Spinal cord (tissue), 10 donors: ENCODE measurements at places on chromosomes 2 and 18. TPM values are rescaled to one million over a fixed set of nuclear protein-coding genes. Genes with fewer than 3 reads are reported as not detected.

DNA sequence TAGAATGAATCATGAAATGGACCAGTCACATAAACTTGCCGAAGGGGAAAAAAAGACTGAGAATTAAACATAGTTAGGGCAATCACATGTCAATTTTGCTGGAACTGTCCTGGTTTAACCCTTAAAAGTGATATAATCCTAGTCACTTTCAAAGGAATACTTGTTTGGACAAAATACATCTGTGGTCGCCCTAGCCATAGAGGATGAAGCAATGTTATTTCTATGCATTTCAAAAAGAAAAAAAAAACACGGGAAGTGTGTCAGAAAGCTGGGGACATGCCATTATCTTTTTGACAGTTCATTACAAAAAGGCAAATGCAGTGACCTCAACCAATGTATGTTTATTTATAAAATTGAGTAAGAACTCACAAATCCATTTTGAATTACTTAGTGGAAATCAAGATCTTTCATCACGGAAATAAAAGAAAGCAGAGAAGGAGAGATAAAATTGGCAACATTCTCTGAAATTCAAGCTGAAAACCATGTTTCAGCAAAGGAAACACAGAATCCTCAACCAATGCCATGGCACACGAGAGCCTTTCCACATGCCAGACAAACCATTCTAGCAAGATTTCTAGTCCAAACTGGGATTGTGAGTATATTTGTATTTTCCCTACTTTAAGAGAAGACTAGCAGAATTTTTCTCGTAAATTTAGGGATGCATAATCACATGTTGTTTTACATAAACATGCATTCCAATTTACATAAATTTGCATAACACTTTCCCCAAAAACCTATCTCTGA, 854.3 kb upstream of the ACVR2A start:
- DNase-seq, result no peak

- no peak for DNase-seq
Measured at GRCh38 chr2:15115776-15116175, 445.4 kb downstream of the NBAS start.

GRCh38 chr2:110101280-110101844, 14.3 kb downstream of the MALL start:
- DNase-seq, result peak; percentile 60

DNA sequence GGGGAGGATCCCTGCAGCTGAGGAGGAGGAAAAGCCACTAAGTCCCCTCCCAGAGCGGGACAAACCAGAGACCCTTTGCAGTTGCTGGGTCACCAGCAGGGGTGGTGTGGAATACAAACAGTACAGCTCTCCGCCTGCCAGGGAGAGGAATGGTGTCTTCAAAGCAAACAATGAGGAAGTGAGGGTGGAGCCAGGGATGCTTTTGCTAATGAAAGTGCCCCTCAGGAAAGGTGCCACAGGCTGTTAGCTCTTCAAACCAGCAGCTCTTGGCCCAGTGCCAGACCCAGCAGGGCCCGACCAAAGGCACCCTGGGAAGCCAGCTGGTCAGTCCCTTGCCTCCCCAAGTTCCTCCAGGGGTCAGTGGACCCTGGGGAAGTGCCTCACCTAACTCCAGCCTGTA, 102.8 kb downstream of the HIBCH start:
- DNase-seq, result peak; percentile 44

DNA sequence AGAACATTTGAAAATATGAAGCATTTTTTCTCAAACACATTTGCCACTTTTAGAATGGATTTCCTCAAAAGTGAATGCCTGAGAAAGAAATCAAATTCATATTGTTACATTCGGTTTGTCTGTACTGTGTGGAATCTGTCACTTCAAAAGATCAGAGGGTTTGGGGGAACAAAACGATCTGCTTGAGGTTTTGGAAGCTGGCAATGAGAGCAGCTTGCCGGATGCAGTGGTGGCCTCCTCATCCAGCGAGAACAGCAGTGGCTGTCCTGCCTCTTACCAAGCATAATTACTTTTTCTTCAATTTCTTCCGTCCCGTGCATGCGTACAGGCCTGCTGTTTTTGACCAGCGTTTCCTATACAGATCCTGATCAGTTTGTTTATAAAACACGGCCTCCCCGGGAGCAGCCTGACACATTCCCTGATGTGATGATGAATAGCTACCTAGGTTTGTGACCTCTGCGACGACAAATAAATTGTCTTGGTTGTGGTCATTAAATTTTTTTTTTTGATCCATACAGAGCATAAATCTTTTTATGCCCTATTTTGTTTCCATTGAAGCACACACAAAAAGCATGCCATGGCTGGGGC, 45.2 kb downstream of the ITGA6 start:
- no peak for DNase-seq

- no peak for DNase-seq
Measured at GRCh38 chr2:118059919-118060478, 28.3 kb upstream of the INSIG2 start.

DNA sequence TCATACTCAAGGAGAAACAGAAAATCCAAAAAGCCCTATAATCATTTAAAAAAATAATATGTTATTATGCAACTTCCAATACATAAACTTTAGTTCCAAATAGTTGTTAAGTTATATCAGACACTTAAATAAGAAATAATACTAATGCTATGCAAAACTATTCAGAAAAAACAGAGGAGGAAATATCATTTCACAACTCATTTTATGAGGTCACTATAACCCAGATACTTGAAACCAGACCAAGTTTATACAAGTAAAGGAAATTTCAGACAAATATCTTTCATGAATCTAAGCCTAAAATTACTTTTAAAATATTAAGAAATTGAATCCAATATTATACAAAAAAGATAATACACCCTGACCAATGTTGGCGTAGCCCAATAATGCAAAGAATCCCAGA, 260.8 kb downstream of the CD226 start:
- no peak for DNase-seq

DNA sequence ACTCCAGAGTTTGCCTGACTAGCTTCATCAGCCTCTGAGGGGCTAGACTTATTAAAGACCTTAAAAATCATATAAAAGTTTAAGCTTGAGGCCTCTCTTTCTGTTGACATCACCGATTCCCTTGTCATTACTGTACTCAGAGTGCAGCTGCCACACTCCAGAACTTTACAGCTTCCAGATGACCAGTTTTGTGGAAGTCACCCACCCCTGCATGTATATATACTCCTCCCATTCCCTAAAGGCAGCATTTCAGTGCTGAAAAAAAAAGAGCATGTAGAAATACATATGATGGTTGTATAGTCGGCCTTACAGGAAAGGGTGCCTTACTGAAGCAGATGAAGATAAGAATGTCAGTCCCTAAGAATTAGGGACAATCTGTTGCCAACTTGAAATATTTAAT, 117.3 kb downstream of the FEZ2 start:
- DNase-seq, result no peak

DNA sequence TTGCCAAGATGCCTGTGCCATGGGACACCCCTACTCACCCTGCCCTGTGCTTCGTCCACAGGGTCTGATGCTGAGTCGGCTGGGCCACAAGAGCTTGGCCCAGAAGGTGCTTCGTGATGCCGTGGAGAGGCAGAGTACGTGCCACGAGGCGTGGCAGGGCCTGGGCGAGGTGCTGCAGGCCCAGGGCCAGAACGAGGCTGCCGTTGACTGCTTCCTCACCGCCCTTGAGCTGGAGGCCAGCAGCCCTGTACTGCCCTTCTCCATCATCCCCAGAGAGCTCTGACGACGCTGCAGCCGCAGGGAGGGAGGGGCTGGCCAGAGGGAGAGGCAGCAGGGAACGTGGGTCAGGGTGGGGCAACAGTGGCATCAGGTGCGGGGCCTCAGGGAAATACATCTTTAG, 81.5 kb downstream of the STPG4 start:
- DNase-seq, result no peak

- DNase-seq, result no peak
Measured at GRCh38 chr2:231190531-231191197, 7.8 kb upstream of the ARMC9 start.

GRCh38 chr18:70036771-70037347, 89.2 kb upstream of the CD226 start:
- no peak for DNase-seq

DNA sequence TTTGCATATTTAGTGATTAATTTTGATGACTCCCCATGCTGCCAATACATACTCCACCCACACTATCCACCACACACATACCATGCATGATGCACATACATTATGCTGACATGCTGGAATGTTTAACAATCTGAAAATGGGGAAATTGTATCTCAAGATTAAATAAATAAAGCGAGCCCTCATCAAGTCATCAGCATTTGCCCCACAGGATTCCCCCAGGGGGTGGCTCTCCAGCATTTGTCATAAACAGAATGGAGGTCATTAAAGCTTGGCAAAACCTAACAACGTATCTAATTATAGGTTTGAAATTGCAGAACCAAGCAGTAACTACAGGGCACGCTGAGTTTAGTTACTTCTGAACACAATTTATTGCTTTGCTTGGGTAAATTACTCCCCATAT, 141.2 kb upstream of the TACR1 start:
- DNase-seq, result peak; percentile 55

GRCh38 chr2:232457121-232458011, 1.4 kb downstream of the ALPI start:
- no peak for DNase-seq

- no peak for DNase-seq
Measured at GRCh38 chr18:51350081-51350480, 152.6 kb upstream of the MEX3C start.

GRCh38 chr2:38505779-38506178, 96.9 kb downstream of the HNRNPLL start:
- no peak for DNase-seq

GRCh38 chr2:237214030-237214675, 128.5 kb downstream of the COPS8 start:
- DNase-seq, result no peak

- DNase-seq, result no peak
Measured at GRCh38 chr2:213627835-213628460, 343.7 kb downstream of the SPAG16 start.

DNA sequence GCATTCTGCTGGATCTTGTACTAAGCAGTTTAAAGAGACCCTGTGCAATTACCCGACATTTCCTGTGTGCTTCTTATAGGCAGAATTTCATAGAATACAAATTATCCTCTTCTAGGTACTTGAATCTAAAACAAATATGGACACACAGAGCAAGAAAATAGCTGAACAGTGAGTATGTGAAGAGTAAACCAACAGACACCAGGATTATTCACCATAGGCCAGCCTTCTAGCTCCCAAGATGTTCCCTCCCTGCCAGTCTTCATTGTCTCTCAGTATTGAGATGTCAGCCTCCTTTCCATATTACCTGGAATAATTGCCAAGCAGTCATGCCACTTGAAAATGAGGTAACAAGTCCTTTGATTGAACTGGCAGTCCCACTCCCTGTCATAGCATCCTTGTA, 187.1 kb downstream of the PTPRM start:
- no peak for DNase-seq

GRCh38 chr2:203804070-203804469, 63.5 kb upstream of the CTLA4 start:
- DNase-seq, result no peak

DNA sequence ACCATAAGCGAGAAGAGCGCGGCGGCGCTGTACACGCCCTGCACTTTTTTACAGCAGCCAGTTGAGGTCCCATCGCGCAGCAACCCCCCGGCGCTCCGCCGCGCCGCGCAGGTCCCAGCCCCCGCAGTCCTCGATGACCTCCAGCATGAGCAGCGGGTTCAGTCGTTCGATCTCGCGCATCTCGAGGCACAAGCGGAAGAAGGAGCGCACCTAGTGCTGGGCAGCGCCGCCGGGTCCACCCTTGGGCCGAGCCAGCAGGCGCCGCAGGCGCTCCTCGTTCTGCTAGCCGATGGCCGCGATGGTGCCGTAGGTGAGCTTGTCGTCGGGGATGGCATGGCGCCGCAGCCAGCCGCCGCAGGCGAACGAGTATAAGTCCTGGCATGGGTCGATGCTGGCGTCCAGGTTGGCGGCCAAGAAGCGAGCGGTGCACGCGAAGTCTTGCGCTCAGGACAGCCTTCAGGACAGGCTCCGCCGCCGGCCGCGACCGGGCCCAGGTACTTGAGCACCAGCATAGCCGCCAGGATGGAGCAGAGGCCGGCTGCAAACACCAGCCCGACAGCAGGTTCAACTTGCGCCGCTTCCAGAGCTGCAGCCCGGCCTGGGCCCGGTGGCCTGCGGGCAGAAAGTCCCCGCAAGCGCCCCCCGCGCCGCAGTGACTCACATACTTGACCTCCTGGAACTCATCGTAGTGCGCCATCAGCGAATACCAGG, 8.3 kb downstream of the ALPP start:
- no peak for DNase-seq

DNA sequence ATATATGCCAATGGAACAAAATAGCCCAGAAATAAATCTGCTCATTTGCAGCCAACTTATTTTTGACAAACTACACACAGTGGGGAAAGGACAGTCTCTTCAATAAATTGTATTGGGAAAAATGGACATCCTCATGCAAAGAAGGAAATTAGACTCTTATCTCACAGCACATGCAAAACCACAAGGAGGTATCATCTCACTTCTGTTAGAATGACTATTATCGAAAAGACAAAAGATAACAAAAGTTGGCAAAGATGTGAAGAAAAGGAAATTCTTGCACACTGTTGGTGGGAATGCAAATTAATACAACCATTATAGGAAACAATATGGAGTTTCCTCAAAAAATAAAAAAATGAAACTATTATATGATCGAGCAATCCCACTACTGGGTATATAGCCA, 16.3 kb upstream of the WDR75 start:
- DNase-seq, result no peak

GRCh38 chr18:2927745-2928144, 80.9 kb downstream of the EMILIN2 start:
- no peak for DNase-seq

- no peak for DNase-seq
Measured at GRCh38 chr2:37776487-37776886, 105.0 kb upstream of the CDC42EP3 start.

DNA sequence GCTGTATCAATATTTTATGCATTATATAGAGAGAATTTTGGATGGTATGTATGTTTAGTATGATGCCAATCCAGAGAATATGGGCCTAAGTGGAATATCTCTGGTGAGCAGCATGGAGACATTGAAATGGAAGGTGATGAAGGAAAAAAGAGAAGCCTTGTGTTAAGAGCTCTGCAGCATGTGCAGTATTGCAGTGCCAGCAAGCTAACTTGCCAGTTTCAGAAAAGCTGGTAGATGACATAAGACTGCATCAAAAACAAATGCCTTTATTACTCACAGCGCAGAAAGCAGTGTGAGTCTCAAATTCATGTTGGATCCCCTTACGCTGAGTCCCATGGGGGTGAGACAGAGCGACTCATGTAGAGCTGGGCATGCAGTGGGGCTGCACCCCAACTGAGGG, 280.2 kb downstream of the CTNNA2 start:
- DNase-seq, result no peak

The ZFAND2B gene
- total RNA-seq, result 40.5 TPM

The SESTD1 gene
- 72.6 TPM for total RNA-seq

The RAB17 gene
- 1.1 TPM for total RNA-seq

The DARS1 gene
- total RNA-seq, result 75.6 TPM

The ODC1 gene
- total RNA-seq, result 101 TPM

The FMNL2 gene
- 150 TPM for total RNA-seq

The CRYBA2 gene
- total RNA-seq, result not detected

The ASB18 gene
- total RNA-seq, result 0.39 TPM

The SPP2 gene
- 0.22 TPM for total RNA-seq

The RNU2-63P gene
- 30.7 TPM for total RNA-seq

The PROKR1 gene
- total RNA-seq, result 2.2 TPM

The ATOH8 gene
- total RNA-seq, result 5.8 TPM

The MROH2A gene
- total RNA-seq, result not detected

The SLC4A1AP gene
- 32.3 TPM for total RNA-seq

The ITPRIPL1 gene
- total RNA-seq, result 2.3 TPM

The STAT1 gene
- total RNA-seq, result 67.5 TPM
